ENCODE measurements at places on chromosomes 11 and 22.

DNA sequence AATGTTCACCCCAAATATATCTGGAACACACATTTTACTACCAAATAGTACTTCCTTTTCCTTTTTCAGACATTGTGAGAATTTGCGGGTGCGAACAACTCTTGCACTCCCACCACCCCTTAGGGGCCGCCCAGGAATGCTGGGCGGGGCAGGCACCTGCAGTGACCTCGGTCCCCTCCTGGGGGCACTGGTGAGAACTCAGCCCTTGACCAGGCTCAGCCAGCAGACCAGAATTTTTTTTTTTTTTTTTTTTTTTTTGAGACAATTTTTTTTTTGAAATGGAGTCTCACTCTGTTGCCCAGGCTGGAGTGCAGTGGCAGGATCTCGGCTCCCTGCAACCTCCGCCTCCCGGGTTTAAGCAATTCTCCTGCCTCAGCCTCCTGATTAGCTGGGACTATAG, 75.8 kb downstream of the ARHGAP8 start:
- no peak for DNase-seq

- DNase-seq: no peak
Measured at GRCh38 chr22:36588285-36588684, 59.3 kb upstream of the EIF3D start.

GRCh38 chr11:22703591-22703990, 37.2 kb downstream of the GAS2 start:
- DNase-seq: no peak

DNA sequence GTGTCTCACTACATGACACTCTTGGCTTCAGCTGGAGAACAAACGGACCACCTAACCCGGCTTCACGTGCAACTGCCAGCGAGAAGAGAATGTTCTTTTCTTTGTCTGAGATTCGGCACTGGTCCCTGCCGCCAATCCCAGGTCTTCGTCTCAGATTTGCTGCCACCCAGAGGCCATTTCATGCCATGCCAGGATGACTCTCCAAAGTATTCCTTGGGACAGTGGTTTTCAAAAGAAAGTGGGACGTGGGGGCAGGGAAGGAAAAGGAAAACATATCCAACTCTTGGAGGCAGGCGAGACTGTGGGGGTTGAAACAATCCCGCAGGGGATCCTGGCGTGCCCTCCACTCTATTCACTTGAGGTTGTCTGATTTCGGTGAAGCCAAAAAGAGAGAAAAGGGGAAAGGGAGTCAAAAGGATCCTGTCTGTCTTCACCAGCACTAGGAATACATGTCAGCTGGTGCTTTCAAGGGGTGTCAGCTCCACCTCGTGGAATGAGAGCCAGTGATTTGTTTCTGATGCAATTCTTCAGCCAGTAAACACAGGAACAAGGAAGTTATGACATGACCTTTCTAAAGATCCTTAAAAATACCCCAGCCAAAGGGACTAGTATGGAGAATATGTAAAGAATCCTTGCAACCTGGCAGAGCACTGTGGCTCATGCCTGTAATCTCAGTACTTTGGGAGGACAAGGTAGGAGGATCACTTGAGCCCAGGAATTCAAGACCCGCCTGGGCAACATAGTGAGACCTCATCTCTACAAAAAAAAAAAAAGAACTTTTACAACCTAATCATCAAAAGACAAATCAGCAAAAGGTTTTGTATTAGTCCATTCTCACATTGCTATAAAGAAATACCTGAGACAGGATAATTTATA, 41.0 kb upstream of the APLNR start:
- peak; percentile 84 for DNase-seq

- no peak for DNase-seq
Measured at GRCh38 chr11:134951305-134951700, 539.3 kb upstream of the B3GAT1 start.

- DNase-seq: no peak
Measured at GRCh38 chr11:33696931-33697638, 3.5 kb downstream of the C11orf91 start.

DNA sequence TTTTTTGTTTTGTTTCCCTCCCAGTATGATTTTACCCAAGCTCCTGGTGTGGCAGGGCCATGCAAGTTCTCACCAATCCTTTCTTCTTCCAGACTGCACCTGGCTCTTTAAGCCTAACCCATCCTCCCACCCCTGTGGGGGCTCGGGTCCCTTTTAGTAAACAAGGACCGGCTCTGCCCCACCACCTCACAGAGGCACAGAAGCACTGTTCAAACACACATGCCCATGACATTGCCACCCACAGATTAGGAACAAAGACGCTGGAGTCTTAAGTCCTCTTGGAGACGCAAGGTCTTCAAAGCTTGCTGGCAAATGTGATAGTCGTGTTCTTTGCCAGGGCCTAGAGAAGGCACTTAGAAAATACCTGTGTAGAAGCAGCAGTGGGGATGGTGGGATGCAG, 18.9 kb downstream of the UQCR10 start:
- DNase-seq: no peak

- no peak for DNase-seq
Measured at GRCh38 chr11:15769203-15769602, 587.1 kb downstream of the SOX6 start.
